ENCODE measurements at places on chromosomes 5 and 9.

DNA sequence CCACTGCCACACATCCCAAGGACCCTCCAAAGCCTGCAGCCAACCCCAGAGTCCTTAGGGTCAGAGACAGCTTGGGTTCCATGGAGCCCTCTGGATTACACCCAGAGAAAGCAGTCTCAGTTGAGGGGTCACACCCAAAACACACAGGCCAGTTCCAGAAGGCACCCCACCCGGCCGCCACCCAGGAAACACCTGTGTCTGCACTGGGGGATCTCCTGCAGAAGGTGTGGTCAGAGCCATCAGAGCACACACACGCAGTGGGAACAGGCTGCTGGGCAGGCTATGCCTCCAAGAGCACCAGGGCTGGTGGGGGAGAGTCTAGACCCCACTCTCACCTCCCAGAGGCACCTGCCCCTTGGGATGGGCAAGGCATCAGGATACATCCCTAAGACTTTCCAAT, 27.3 kb downstream of the NIPAL4 start:
- DNase-seq, result no peak

DNA sequence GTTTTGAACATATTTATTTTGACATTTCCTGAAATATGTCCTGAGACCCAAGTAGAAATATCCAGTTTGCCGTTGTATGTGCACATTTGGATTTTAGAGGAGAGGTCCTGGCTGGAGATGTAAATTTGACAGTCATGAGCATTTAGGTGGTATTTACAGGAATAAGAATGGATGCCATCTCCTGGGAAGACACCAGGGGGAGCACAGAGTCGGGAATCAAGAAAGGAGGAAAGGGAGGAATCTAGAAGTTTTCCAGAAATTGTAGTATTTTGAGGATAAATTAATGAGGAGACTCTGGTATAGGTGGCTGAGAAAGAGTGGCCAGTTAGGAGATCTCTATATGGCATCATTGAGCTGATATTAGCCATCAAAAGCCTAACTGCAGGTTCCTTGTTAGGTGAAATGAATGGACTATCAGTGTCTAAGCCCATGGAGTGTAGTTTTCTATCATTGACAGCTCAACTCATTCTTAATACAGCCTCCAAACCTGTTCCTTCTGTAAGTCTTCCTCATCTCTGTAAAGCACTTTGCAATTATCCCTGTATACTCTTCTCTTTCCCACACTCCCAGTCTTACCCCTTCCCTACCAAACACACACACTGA, 7.2 kb downstream of the GAPT start:
- DNase-seq, result peak; percentile 5

DNA sequence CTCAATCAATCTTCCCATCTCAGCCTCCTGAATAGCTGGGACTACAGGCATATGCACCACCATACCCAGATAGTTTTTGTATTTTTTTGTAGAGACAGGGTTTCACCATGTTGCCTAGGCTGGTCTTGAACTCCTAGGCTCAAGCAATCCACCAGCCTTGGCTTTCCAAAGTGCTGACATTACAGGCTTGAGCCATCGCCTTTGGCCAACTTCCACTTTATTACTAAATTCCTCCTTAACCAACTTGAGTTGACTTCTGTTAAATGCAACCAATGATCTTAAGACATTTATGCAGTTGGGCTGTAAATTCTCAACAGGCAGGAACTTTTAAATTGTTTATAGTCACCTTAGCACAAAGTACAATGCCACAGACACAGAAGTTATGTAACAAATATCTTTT, 2.8 kb downstream of the LARS1 start:
- DNase-seq, result no peak

DNA sequence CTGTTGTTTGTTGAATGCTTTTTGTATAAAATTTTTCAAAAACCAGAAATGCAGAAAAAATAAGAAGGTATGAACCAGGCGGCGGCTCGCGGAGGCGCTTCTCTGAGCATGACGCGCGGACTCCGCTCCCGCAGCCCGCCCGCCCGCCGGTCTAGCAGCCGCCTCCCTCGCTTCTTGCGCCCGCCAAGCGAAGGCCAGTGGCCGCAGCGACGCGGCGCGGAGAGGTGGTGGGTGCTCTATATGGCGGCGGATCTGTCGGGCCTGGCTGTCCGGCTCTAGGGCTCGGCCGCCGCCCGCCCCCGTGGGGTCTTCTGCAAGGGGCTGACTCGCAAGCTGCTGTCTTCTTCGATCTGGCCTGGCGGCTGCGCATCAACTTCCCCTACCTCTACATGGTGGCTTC, 93.8 kb downstream of the ANKRD18A start:
- DNase-seq, result no peak

GRCh38 chr9:91255327-91255726, 106.4 kb downstream of the AUH start:
- peak; percentile 32 for DNase-seq

DNA sequence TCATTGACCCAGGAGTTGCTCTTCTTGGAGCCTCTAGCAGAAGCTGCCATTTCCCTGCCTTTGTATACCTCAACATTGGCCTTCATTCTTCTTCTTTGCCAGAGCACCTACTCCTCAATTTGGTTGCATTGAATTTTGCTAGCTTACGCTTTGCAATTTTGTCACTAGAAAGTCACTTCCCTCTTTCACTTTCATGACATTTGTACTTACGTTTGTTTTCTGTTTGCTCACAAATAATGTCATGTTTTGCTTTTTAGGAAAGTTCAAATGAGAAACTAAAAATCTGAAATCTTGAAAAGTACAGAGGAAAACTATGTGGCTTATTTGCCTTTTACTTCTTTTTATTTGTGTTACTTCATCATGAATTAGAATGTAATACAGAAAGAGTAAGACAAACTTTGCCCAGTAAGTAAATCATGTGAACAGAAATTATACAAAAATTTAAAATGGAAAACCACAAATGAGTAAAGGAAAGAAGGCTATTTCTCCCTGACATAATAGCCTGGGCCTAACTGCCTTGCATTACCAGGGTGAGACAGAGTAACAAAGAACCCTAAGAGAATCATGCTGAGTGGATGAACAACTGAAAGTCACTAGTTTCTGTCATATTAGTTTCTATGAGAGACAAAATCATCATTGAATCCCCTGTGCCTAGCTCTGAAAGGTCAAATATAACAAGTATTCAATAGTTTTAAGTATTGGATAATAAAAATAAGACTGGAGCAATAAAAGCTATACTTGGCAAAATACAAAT, 7.4 kb upstream of the IFNA1 start:
- no peak for DNase-seq

DNA sequence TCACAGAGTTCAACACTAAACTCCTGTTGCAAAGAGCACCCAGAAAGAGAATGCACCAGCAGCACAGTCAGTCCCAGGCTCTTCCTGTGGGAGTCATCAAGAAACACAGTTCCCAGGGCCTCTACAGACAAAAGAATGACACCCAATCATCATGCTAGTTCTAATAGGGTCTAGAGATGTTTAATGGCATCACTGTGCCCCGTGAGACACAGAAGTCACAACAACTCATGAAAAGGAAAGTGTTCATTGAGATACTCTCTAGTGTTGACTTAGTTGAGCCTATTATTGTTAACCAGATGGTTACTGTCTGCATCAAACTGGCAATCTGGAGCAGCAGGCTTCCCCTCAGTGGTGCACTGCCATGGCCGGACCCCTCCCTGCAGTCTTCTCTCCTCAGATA, 1.6 kb downstream of the KLHL3 start:
- DNase-seq, result no peak

GRCh38 chr5:138651767-138652117, 76.5 kb upstream of the HSPA9 start:
- DNase-seq, result no peak

All from non-pigmented ciliary epithelial cell (primary cell).